Ecto neural progenitor cell (in vitro differentiated cells): ENCODE measurements at places on chromosomes 1 and 21.

DNA sequence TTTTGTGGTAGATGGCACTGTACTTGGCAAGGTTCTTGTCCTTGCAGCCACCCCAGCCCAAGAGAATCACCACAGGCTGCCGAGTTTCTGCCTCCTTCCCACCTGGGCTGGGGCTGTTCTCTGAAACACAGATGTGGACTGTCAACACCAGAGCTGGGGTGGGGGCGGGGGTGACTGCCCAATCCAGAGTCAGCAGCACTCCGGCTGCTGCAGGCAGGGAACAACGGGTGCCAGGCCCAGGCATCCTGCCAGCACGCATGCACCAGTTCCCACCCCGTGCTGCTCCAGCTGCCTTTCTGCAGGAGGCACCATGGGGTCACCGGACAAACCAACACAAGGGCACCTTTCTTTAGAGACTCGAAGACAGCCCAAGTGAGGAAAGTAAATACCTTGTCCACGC lies 14.1 kb downstream of the TMEM53 start:
- no peak for DNase-seq

- DNase-seq = no peak
Measured at GRCh38 chr1:57188168-57188567, 222.4 kb upstream of the C8B start.

- no peak for DNase-seq
Measured at GRCh38 chr21:37208056-37208721, 58.9 kb downstream of the VPS26C start.

DNA sequence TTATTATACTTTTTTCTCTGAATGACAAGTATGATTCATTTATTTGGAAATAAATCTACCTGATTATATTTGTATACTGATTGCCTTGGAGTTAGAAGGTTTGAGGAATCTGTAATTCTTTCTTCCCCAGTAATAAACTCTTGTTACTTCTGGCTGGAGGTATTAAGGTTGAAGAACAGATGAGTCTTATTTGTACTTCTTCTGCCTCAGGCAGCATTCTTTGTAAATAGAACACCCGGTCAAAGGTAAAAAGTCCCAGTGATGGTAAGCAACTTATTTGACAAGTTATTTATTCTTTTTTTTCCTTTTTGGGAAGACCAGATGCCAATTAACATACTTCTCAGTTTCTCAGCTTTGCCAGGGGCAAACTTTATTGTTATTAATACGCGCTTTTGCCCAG lies 12.9 kb downstream of the SNX27 start:
- DNase-seq = no peak

DNA sequence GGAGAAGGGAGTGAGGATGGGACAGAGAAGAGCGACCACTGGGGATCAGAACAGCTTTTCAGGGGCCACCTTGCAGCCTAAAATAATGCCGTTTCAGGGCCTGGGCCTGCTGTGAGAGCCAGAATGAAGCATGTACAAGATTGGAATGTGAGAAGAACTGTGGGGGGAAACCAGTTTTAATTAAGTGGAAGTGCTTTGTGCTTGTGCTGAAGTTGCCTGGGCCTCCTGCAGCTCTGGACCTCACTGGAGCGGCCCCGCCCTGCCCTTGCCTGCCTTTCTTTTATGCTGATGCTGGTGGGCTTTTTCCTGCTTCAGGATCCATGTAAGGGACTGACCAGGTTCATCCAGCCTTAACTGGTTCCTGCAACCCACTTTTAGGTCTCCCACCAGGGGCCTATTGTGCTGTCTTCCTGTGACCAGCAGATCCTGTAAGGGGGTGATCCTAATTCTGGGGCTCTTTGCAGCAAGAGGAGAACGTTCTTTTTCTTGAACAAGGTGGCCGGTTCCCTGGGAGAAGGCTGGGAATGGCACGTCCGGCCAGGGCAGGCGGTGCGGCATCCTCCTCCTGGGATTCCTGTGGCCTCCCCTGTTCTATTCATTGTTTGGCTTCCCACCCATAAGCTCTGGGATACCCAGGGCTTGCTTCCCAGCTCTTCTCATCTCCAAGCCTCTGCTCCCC lies 3.2 kb downstream of the C1orf226 start:
- DNase-seq = peak; percentile 49

DNA sequence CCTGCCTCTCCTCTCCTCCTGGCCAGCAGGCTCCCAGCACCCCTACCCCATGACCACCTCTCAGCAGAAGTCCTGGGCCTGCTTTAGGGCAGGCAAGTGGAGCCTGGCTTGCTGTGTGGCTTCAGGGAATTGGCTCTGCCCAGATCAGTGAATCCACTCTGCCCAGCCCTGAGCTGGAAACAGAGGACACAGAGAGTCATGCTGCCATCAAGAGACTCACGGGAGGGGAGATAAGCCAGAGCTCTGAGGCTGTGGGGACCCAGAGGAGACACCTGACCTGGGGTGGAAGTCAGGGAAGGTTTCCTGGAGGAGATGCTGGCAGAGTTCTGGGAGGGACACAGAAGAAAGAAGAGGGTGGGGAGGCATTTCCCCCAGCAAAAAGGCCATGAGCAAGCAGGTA lies 54.2 kb downstream of the GLIS1 start:
- DNase-seq = no peak

- DNase-seq = no peak
Measured at GRCh38 chr1:5478961-5479360, 513.3 kb downstream of the NPHP4 start.

GRCh38 chr1:110159168-110159567 lies 8.9 kb downstream of the SLC6A17 start:
- no peak for DNase-seq

DNA sequence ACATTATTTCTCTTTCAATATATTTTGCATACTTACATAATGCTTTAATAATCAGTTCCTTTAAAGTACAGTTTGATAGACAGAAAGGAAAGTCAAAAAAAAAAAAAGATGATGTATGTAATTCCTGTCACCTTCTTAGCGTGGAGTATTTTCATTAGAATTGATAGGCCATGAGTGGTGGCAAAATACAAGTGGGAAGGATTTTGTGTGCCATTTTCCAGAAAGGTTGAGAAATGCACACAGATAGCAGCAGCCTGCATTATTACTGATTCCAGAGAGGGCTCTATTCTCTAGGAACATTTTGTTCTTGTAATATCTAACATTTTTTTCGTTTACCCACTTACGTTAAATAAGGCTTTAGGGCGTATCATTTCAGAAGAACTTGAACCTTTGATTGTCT lies 475.6 kb downstream of the DSCAM start:
- no peak for DNase-seq

- DNase-seq = no peak
Measured at GRCh38 chr1:214002472-214002871, 14.7 kb downstream of the PROX1 start.

DNA sequence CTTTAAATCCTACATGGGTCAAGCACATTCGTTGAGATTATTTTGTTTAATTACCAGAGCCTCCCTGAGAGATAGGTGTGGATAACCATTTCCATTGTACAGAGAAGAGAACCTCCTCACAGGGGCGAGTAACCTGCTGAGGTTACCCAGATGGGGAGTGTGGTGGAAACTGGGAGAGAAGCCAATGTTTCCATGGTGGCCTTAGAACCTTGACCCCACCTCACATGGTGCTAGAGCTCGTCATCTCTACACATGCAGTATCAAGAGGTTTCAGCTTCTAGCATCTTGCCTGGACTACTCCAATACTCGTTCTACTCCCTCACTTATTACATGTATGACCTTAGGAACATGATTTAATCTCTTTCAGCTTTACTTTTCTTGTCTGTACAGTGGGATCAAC lies 4.8 kb downstream of the REG4 start:
- DNase-seq = no peak

DNA sequence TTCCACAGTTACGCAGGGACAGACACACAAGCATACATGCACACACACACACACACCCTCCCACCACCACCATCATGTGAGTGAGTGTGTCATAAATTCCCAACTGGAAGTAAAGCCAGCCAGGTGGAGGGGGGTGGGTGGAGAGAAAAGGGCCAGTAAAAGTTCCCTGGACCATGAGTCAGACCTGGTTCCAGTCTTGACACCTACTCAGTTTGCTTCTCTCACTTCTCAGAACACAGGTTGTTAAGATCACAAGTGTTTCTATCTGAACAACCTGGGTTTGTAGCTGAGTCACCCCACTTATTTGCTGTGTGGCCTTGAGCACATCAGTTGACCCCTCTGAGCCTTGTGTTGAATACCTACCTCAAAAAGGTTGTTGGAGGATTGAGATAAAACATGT lies 9.6 kb downstream of the EPHA10 start:
- DNase-seq = peak; percentile 18

GRCh38 chr1:156643049-156643777 lies 1.3 kb downstream of the BCAN start:
- DNase-seq = no peak

GRCh38 chr1:211339631-211340041 lies 13.0 kb downstream of the TRAF5 start:
- DNase-seq = no peak

GRCh38 chr1:189275796-189276195 lies 1201.9 kb downstream of the BRINP3 start:
- DNase-seq = no peak

DNA sequence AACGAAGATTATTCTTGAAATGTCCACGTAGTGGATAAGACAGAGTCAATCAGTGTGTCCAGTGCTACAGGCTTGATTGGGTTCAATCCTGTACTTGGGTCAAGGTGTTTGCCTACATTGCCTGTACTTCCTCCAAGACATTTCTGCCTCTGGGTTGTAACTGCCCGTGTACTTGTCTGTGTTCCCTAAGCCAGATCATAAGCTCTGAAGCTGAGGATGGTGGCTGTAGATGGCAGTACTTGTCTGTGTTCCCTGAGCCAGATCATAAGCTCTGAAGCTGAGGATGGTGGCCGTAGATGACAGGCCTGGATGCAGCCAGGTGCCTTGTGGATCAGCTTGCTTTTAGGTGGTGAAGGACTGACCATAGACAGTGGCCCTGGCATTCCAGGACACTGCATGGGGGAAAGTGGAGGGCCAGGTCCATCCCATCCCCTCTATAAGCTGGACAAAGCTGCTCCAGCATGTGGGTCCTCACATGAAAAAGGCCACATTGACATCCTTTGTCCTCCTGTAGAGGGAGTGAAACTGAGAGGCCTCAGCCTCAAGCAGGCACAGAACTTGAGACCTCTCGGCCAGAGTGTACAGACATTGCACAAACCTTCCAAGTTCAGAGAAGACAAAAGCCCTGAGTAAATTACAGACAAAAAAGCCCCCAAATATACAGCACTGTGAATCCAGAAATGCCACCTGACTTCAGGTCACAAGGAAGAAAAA lies 2.0 kb upstream of the SRM start:
- DNase-seq = no peak

- DNase-seq = no peak
Measured at GRCh38 chr1:204673909-204674649, 11.5 kb downstream of the LRRN2 start.

- DNase-seq = no peak
Measured at GRCh38 chr1:99397029-99397428, 132.7 kb downstream of the PLPPR4 start.

DNA sequence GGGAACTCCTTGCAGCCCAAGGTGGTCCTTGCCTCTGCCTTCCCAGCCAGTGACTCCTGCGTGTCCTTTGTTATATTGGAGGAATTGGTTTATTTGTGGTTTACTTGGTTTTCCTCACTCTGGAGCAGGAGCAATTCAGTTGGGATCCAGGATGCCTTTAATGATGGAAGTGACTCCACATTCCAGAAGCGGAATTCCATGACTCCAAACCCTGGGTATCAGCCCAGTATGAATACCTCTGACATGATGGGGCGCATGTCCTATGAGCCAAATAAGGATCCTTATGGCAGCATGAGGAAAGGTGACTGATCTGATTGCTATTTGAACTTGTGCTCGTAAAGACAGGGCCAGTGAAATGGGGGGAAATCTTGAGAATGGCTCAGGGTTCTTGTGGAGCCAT lies 15.1 kb upstream of the PIGV start:
- no peak for DNase-seq

- no peak for DNase-seq
Measured at GRCh38 chr1:30761381-30762151, 4.0 kb upstream of the LAPTM5 start.

- no peak for DNase-seq
Measured at GRCh38 chr1:212611000-212611948, 2.7 kb downstream of the ATF3 start.

GRCh38 chr1:165893507-165893906 lies 66.1 kb downstream of the UCK2 start:
- DNase-seq = no peak

DNA sequence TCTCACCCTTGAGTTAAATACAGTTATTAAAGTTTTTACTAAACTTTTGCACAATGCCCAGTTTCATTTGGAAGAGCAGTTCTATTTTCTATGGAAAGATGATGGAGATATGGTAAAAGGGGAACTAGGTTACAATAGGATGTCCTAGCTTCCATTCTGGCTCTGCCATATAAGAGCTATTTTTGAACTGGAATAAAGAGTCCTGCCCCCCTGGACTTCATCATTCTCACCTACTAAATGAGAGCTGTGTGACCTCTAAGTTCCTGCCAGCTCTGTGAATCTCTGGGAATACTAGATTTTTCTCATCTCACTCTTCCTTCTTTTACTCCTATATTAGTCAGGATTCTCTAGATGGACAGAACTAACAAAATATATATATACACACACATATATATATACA lies 106.3 kb downstream of the PRRX1 start:
- DNase-seq = no peak

GRCh38 chr1:244964112-244964971 lies 100.0 kb upstream of the HNRNPU start:
- DNase-seq = no peak

DNA sequence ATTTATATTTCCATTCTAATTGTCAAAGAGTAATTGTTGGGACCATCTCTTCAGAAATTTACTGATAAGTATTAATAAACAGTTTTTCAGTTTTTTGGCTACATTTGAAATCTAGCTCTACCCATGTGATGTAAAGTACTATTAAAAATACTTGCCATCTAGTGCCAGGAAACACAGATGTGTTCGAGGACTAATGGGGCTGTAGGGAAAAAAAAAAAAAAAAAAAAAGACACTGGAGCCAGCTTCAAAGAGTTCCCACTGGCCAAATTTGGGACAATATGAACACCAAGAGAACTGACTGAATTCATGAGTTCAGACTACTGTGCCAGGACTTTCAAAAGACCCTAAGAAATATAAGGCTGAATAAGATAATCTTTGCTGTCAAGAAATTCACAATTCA lies 65.2 kb upstream of the GFI1 start:
- no peak for DNase-seq

DNA sequence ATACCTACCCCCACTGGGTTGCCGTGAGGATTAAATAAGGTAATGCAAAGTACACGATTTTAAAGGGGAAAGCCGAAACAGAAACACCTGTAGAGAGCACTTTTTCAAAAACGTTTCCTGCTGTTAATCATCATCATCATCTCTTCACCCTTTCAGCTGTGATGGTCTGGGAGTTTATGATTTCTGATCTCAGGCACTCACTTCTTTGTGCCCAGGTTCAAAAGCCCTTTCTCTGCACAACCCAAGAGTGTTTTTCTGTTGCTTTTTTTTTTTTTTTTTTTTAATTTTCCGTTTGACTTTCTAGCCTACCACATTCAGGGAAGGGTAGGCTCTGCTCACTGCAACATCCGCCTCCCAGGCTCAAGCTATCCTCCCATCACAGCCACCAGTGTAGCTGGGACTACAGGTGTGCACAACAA lies 936 bp upstream of the UBXN11 start:
- no peak for DNase-seq

GRCh38 chr1:117097443-117097842 lies 24.1 kb downstream of the TRIM45 start:
- DNase-seq = no peak

GRCh38 chr21:33496345-33496744 lies 4.8 kb upstream of the DNAJC28 start:
- no peak for DNase-seq
